ENCODE measurements at places on chromosomes 13 and 19. TPM values are rescaled to one million over a fixed set of nuclear protein-coding genes. Genes with fewer than 3 reads are reported as not detected.

The SHISA7 gene
- total RNA-seq, result not detected

The FARP1 gene
- total RNA-seq, result 89.2 TPM

The SPIB gene
- not detected for total RNA-seq

The KDM4B gene
- total RNA-seq, result 31.0 TPM

The FUT3 gene
- total RNA-seq, result not detected
